Bronchus fibroblast of lung (primary cell): ENCODE measurements at places on chromosomes 6 and 20. TPM values are rescaled to one million over a fixed set of nuclear protein-coding genes. Genes with fewer than 3 reads are reported as not detected.

PARD6B gene
- 0.15 and 0.17 TPM in 2 replicates for total RNA-seq

PCK1 gene
- total RNA-seq = under 0.01 TPM in 1 of 2 replicates, not detected in the other

PREX1 gene
- total RNA-seq = 3.5 and 3.6 TPM in 2 replicates

HLA-DMB gene
- total RNA-seq = not detected in 2 replicates

OLIG3 gene
- total RNA-seq = not detected in 2 replicates

RPP40 gene
- total RNA-seq = 13.4 and 19.0 TPM in 2 replicates

C6orf15 gene
- not detected in 2 replicates for total RNA-seq

MAP3K5 gene
- 9.1 and 9.8 TPM in 2 replicates for total RNA-seq

NRSN1 gene
- total RNA-seq = not detected in 2 replicates

DNAH8 gene
- not detected in 2 replicates for total RNA-seq

RAET1E gene
- under 0.01 TPM in 1 of 2 replicates, not detected in the other for total RNA-seq

ACTL10 gene
- total RNA-seq = 2.0 and 2.1 TPM in 2 replicates

CD40 gene
- 3.3 and 4.4 TPM in 2 replicates for total RNA-seq

GCM1 gene
- total RNA-seq = not detected in 2 replicates

IL17A gene
- not detected in 2 replicates for total RNA-seq

TRIM39 gene
- total RNA-seq = 7.4 and 8.2 TPM in 2 replicates

SERAC1 gene
- total RNA-seq = 3.4 and 3.6 TPM in 2 replicates

RBM24 gene
- total RNA-seq = 1.8 and 3.1 TPM in 2 replicates

TGM2 gene
- total RNA-seq = 37.3 and 38.3 TPM in 2 replicates

TRIM10 gene
- not detected in 2 replicates for total RNA-seq

TSBP1 gene
- not detected in 2 replicates for total RNA-seq

PHF3 gene
- total RNA-seq = 14.6 and 19.5 TPM in 2 replicates

OXT gene
- not detected in 2 replicates for total RNA-seq

WFDC10B gene
- not detected in 2 replicates for total RNA-seq

FHL5 gene
- total RNA-seq = not detected in 2 replicates

EYA2 gene
- total RNA-seq = 0.74 and 1.0 TPM in 2 replicates

TCF15 gene
- total RNA-seq = under 0.01 TPM in 1 of 2 replicates, not detected in the other

BPIFB6 gene
- not detected in 2 replicates for total RNA-seq

FAM209A gene
- total RNA-seq = not detected in 2 replicates

VSX1 gene
- not detected in 2 replicates for total RNA-seq

PSMG4 gene
- 29.3 and 29.4 TPM in 2 replicates for total RNA-seq

MAPK14 gene
- 35.1 and 36.7 TPM in 2 replicates for total RNA-seq

COX4I2 gene
- not detected in 2 replicates for total RNA-seq

SLC22A2 gene
- total RNA-seq = not detected in 2 replicates

INSM1 gene
- not detected in 2 replicates for total RNA-seq

FAM184A gene
- 0.17 and 0.45 TPM in 2 replicates for total RNA-seq

TRIM31 gene
- total RNA-seq = not detected in 2 replicates

GPR6 gene
- not detected in 2 replicates for total RNA-seq

TENT5A gene
- 1.7 and 1.9 TPM in 2 replicates for total RNA-seq

NELFE gene
- total RNA-seq = 142 and 144 TPM in 2 replicates

ZNF341 gene
- 1.3 and 1.9 TPM in 2 replicates for total RNA-seq

RSPH4A gene
- 0.17 TPM in 1 of 2 replicates, not detected in the other for total RNA-seq

SMIM13 gene
- 4.5 and 5.4 TPM in 2 replicates for total RNA-seq
